ENCODE measurements at places on chromosomes 6 and 20.
A peak's percentile ranks its signal among the peaks of the same experiment; 100 is the strongest.

DNA sequence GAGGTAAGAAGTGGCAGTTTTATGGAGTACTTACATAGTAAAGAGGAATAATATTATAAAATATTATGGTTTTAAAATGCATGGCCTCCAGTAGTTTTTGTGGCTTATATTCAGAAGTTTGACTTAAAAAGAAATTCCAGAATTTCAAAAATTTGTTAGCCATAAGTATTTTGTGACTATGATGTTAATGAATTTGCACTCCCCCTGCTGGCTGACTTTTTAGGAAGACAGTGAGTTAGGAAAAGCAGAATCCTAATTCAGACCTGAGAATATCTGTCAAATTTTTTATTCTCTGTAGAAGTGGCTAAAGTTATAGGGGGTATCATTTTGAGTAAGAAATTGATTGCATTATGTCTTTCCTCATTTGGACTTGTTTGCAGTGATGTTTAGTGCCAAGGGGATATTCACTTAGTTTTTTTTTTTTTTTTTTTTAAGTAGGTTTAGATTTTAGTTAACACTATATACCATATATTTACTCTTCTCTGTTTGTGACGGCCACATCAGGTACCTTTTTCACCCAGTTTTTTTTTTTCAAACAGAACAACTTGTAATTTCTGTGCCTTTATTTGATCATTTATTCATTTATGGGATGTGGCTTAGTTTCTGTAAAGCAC is 40.8 kb downstream of the ZFAND3 start:
- peak; percentile 73 for DNase-seq

GRCh38 chr6:84422380-84422968 is 195.0 kb upstream of the CEP162 start:
- peak; percentile 52 for DNase-seq

DNA sequence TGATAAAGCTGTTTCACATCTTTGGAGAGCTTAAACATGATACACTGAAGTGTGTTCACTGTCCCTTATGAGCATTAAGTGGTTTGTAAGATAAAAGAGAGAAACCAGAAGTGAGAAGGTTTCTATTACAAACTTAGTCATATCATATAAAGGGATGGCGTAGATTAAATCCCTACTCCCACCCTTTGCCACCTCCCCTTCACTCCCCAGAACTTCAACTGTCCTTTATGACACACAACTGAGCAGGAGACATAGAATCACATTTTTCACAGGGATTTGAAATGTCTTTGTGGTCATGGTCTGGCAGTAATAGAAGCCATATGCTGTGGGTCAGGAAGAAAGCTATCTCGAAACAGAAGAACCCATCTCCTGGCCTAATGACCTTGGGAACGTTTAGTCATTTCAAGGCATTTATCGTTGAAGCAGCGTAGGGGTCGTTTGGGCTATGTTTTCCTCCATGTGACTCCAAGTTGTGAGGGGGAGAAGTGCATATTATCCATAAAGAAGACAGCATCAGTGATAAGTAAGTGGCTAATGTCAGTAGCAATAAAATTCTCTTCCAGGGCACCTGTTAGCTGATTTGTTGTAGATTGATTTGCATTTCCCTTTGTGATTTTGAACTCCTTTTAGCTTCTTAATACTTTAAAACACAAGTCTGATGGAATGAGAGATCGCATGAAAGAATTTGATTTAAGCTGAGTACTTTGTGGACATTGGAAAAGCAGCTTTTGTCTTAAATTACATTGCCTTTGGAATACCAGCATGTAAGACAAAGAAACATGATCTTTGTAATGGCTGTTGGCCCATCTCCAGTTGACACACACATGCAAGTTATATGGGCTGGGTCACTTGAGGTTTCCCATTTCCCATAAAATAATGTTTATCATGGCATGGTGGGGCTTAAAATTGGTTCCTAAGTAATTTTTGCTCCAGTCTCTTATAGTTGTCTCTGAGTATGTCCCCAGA is 501.5 kb upstream of the FLRT3 start:
- DNase-seq: no peak

- DNase-seq: peak; percentile 86
Measured at GRCh38 chr6:106546691-106547414, 82.4 kb downstream of the RTN4IP1 start.

GRCh38 chr6:45892696-45893245 is 122.9 kb downstream of the CLIC5 start:
- no peak for DNase-seq

DNA sequence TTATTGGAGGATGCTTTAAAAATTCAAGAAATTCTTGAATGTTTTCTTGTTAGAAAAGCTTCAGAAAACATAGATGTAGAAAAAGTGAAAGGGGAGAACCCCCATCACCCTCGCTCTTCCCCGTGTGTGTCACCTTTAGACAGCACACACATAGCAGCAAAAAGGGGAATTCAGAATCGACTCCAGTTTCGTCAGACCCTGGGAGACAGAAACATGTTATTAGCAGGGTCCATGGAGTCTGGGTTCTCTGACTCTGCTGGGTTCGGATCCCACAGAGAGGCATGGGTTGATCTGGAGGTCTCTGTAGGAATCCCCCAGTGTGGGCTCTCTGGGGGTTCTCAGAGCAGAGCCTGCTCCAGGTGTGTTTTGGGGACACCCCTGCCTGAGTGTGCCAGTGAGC is 43.7 kb downstream of the ARHGAP40 start:
- no peak for DNase-seq

GRCh38 chr6:53119772-53120409 is 28.8 kb downstream of the GCM1 start:
- peak; percentile 71 for DNase-seq

- no peak for DNase-seq
Measured at GRCh38 chr20:32289661-32290431, 12.4 kb downstream of the KIF3B start.

GRCh38 chr6:105839266-105839665 is 246.9 kb upstream of the PRDM1 start:
- no peak for DNase-seq

- peak; percentile 82 for DNase-seq
Measured at GRCh38 chr6:155126727-155127439, 131.8 kb downstream of the TIAM2 start.

DNA sequence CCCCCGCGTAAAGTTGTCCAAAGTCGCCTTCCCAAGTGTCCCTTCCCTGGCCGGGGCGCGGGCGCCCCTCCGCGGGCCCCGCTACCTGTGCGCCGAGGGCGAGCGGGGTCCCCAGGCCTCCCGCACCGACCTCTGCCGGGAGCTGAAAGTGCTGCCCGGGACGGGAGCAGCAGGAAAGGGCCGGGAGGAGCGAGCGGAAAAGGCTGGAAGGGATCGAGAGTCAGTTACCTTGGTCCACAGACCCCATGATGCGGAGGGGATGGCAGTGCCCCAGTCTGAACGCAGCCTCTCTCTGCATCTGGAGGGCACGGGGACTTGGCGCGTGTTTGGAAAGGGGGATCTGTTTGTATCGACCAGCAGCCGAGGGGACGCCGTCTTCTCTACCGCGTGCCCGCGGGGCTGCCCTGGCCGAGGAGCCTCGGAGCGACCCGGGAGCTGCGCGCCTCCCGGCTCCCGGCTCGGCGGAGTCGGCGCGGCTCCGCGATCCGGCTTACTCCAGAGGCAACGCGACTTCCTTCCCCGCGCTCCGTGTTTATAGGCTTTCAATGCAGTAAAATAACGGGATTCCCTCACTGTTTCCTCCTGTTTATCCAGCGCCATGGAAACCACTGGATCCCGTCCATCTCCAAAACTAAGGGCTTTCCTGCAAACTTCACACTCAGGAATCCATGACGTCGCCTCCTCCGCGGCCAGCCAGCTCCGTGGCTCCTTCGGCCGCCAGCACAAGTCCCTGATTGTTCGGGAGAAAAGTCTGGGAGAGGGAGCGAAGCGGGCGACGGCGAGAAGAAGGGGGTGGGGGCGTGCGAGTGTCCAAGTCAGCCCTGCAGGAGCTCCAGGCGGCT is 20.0 kb upstream of the NFATC2 start:
- peak; percentile 94 for DNase-seq

GRCh38 chr6:135147637-135148592 is 33.2 kb upstream of the MYB start:
- DNase-seq: peak; percentile 8

DNA sequence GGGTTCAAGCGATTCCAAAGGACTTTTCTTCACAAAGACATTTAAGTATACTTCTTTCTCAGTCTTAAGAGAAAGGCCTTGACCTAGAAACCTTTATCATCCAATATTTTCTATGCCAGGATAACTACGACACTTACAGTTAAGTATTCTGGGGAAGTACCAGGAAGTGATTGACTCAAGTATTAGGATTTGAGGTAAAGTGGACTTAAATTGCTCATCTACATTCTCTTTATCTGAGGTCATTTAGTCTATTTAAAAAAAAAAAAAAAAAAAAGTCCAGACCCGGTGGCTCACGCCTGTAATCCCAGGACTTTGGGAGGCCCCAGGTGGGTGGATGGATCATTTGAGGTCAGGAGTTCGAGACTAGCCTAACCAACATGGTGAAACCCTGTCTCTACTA is 114.7 kb downstream of the ZFAND3 start:
- DNase-seq: peak; percentile 79

DNA sequence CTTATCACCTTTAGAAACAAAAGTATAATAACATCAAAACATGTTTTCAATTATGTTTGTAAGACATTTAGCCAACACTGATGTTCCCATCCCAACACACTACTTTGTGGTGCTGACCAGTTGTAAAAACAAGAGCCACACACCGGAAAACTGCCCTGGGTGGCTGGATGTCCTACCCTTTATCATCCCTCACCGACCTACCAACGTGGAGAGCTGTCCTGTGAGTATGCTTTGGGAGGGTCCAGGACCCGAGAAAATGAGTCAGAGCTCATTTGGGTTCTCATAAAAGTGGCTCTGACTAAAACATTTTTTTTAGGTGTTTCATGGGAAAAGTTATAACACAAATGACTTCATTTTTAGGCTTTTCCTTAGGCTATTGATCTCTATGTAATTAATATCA is 29.3 kb upstream of the CTAGE9 start:
- peak; percentile 89 for DNase-seq

GRCh38 chr6:158113802-158114201 is 54.3 kb downstream of the SERAC1 start:
- no peak for DNase-seq

GRCh38 chr6:1855890-1856289 is 246.2 kb downstream of the FOXC1 start:
- DNase-seq: peak; percentile 4

DNA sequence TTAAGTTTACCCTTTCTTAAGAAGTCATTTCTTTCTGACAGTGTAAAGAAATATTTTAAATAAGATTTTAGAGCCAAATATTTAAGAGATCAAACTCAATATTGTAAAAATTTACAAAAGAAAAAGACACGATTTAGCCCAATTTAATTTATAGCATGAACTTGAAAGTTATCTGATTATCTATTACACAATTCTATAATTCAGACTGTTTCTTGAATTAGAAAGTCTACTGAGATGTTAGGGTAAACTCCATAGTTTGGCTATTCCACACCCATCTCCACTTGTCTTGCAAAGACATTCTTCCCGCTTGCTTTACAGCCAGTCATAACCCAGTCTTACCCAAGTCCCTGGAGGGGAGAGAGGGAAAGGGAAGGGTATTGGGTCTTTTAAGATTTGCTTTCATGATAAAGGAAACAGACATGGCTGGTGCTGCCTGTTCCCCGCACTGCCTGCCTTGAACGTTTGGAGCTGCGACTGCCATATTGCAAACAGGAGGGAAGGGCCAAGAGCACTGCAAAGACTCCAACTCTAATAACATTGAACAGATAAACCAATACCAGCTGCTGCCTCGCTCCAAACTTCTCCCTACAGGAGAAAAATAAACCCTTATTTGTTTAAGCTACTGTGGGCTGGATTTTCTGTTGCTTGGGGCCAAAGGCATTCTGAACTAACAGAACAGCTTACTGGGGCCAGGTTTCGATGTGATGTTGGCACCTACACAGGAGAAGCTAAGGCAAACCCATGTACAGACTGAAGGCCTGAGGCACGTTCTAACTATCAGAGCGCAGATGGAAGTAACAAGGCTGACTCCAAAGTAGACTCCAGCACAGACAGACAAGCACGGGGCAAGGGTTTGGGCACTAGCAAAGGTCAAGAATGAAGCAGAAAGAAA is 552.3 kb upstream of the JARID2 start:
- no peak for DNase-seq

DNA sequence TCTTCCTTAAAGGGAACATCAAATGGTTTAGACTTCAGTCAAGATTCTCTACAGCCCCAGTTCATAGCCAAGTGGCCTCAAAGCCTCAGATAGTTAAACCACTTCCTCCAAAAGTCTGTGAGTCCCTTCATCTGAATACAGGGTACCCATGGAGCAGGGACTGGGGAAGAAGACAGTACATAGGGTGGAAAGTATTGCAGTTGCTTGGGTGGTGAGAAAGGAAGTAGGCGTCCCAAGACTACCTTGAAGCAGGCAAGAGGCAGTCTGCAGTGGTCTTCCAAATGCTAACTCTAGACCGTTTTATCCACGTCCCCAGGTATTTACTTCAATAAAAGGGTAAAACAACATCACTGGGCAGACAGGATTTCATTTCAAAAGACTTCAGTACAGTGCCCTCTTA is 2.0 kb downstream of the FYN start:
- peak; percentile 10 for DNase-seq

DNA sequence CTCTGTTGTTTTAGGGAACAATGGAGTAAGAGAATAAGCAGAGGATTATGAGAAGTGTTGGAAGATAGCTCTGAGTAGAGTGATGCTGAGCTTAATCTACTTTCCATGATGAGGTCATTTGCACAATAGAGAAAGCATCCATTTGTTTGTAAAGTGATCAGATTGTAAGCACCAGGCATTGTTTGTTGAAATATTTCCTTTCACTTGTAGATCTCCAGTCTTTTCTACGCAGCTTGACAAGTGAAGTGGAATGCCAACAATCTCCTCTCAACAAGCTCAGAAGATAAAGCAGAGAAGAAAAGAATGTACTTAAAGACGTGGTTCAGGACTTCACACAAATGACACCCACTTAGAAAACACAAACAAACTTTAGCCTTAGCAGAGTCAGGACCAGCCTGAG is 80.1 kb upstream of the MARCKS start:
- no peak for DNase-seq

DNA sequence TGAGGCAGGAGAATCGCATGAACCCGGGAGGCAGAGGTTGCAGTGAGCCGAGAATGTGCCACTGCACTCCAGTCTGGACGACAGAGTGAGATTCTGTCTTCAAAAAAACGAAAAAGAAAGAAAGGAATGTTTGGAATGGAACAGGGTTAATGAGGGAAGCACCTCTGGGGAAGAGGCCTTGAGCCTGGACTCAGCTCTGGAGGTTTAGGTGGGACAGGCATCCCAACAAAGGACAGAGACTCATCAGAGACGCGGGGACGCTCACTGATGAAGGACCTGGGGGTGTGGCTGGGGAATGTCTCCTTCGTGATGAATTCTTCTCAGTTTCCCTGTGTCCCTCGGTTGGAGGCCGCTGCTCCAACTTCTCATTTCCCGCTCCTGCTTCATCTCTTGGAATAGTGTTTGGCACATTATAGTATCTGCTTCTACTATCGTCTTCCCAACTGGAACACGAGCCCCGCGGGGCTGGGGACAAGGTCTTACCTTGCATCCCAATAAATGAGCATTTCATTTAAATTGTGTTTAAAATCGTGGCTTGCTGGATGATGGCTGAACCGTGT is 27.6 kb downstream of the KIF25 start:
- no peak for DNase-seq
